H9 (cell line): ENCODE measurements at places on chromosomes 16 and 17. TPM values are rescaled to one million over a fixed set of nuclear protein-coding genes. Genes with fewer than 3 reads are reported as not detected.

DNA sequence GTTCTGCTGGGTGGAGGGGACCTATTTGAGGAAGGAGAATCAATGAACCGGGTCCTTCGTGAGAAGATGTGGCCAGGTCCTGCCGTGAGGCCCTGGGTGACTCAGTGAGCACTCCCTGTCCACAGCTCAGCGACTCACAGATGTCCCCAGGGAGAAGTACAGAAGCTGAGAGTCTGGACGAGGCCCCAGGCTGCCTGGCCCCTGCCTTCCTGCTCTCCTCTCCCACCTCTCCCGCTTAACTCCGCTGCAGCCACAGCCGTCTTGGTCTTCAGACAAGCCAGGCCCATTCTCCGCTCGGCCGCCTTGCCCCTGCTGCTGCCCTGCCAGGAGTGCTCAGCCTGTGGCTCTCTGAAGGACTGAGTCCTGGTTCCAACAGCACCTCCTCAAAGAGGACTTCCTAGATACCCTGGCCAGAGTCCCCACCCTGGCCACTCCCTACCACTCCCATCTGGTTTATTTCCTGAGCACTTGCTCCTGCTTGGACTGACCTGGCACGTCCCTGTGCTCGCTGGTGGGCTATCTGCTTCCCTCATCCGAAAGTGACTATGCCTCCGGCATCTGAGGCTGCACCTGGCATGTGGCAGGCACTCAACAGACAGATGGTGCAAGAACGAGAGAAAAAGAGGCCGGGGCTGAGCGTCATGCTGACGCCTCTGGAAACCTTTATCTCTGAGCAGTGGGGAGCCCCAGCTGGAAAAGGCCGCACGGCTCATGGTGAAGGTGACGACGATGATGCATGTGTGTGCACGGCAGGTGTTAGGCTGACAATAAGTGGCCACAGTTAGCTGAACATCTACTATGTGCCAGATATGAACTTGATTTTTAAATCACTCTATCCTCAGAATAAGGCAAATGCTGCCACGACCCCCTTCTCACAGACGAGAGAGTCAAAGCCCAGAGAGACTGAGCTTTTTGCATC lies 9.2 kb upstream of the TNFRSF13B start:
- no peak overlapping the region for H3K27ac ChIP-seq
- no peaks in the 10 kb centered on the region for H3K36me3 ChIP-seq
- H3K4me1 ChIP-seq = no peaks in the 10 kb centered on the region

DNA sequence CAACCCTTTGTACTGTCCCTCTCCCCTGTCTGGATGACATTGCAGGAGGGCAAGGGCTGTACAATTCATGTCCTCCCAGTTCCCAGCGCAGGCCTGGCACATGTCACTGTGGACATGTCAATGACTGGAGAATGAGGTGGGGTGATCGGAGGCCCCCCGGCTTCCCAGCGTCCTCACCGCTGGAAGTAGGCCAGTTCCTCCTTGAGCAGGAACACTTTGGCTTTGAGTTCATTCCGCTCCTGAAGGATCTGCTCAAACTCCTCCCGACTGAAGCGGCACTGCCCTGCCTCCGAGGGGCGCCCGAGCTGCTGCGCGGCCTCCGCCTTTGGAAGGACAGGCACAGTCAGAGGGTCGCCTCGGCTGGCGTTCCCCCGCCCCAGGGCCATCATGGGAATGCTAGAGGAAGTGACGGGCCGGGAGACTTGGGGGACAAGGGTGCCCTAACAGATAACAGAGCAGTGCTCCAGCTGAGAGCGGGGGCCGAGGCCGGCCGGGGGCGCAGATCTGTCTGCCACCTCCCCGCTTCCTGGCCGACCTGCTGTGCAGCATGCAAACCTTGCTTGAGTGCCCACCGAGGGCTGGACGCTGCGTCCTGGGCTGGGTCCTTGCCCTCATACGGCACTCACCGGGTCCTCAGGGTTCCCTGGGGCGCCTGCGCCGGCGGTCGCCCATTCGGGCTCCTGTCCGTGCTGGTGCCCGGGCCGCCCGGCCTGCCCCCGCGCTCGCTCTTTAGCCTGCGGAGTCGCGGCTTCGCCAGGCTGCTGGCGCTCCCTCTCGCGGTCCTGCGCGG lies 1.3 kb downstream of the RILP start:
- peaks cover 29% of the 10 kb centered on the region for H3K36me3 ChIP-seq
- H3K4me3 ChIP-seq = peak overlapping the region; percentile 80
- H3K4me1 ChIP-seq = peaks cover 5% of the 10 kb centered on the region; the same call in 1 of the 2 replicates
- no peak overlapping the region for H3K27ac ChIP-seq

- H3K36me3 ChIP-seq = peaks cover under 1% of the 10 kb centered on the region; the same call in 1 of the 3 replicates
- no peak overlapping the region for H3K27ac ChIP-seq
- no peaks in the 10 kb centered on the region for H3K4me1 ChIP-seq
- DNase-seq = no peak
- H3K27me3 ChIP-seq = no peaks in the 10 kb centered on the region
These were observed 112.4 kb upstream of the NOL11 start for GRCh38 chr17:67605256-67605912.

Gene LRRC3C
- not detected in 2 replicates for total RNA-seq

DNA sequence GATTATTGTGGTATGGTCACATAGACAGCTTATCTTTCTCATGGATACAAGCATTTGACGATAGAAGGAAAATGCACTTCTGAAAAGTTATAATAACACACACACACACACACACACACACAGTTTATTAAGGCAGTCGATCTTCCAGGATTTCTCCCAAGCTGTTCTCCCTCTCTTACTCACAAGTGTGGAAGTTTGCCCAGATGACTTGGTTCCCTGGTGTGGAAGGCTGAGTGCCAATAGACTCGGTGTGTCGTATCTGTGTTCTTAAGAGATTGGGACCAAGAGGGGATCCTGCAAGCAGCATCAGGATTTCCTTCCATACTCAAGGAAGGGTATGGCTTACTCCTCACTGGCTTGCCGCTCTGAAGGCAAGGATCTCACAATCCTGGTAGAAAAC lies 279.6 kb downstream of the HS3ST3B1 start:
- no peaks in the 10 kb centered on the region for H3K27me3 ChIP-seq
- H3K4me3 ChIP-seq = no peak overlapping the region
- no peak overlapping the region for H3K27ac ChIP-seq

Gene TNP2
- total RNA-seq = not detected in 2 replicates

- no peak overlapping the region for H3K27ac ChIP-seq
- no peaks in the 10 kb centered on the region for H3K36me3 ChIP-seq
- no peaks in the 10 kb centered on the region for H3K27me3 ChIP-seq
- H3K4me1 ChIP-seq = no peaks in the 10 kb centered on the region
- peak; percentile 72 for DNase-seq
These were observed 7.5 kb downstream of the MARCHF10 start for GRCh38 chr17:62800585-62800984.

DNA sequence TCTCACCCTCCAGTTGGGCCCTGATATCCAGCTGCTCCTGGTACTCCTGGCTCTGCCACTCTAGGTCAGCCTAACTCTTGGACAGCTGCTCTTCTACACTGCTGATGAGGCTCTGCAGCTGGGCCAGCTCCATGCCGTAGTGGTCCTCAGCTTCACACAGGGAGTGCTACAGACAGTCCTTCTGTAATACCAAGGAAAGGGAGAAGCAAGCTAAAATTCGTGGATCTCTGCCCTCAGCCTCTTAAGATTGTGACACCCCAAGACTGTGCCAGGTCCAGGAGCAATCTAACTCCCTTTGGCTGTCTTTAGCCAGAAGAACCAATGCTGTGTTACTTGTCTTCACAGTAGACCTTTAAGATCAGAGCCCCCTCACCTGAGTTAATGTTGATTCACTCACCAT lies 7.7 kb upstream of the KRT38 start:
- no peaks in the 10 kb centered on the region for H3K27me3 ChIP-seq
- H3K36me3 ChIP-seq = no peaks in the 10 kb centered on the region; the same call in 2 of the 3 replicates
- no peak overlapping the region for H3K27ac ChIP-seq
- H3K4me1 ChIP-seq = no peaks in the 10 kb centered on the region
- DNase-seq = no peak

GRCh38 chr17:16438173-16438556 lies 22.8 kb downstream of the TRPV2 start:
- H3K4me1 ChIP-seq = 0 out of 2 replicates have a peak, but pooled peaks cover 4% of the 10 kb centered on the region
- H3K27me3 ChIP-seq = no peaks in the 10 kb centered on the region
- peak overlapping the region; percentile 99 for H3K4me3 ChIP-seq

DNA sequence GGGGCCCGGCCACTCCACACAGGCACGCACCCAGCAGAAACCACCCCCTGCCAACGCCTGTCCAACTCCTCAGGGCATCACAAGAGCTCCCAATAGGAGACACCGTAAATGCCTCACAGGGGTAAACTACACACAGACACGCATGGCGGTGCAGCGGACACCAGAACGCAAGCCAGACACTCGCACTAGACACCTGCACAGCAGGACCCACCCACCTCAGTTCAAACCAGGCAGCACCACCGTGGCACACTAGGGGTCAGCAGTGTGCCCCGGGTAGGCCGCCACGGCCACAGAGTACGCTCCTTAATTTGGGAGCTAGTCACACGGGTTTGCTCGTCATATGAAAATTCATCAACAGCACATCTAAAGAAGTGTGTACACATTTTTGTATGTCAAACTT lies 3.4 kb downstream of the SLC38A10 start:
- no peak overlapping the region for H3K27ac ChIP-seq
- H3K4me1 ChIP-seq = no peaks in the 10 kb centered on the region; the same call in 1 of the 2 replicates
- DNase-seq = peak; percentile 83
- H3K4me3 ChIP-seq = no peak overlapping the region

- no peaks in the 10 kb centered on the region for H3K27me3 ChIP-seq
- H3K36me3 ChIP-seq = no peaks in the 10 kb centered on the region
- no peak for DNase-seq
- no peak overlapping the region for H3K27ac ChIP-seq
- H3K4me1 ChIP-seq = peaks cover 3% of the 10 kb centered on the region; the same call in 1 of the 2 replicates
These were observed 14.6 kb upstream of the CIBAR2 start for GRCh38 chr16:85126705-85127378.

Gene SLC5A11
- 0.15 and 0.22 TPM in 2 replicates for total RNA-seq

- DNase-seq = no peak
- peaks cover 3% of the 10 kb centered on the region; the same call in 1 of the 2 replicates for H3K4me1 ChIP-seq
- no peaks in the 10 kb centered on the region; the same call in 1 of the 3 replicates for H3K36me3 ChIP-seq
- no peak overlapping the region for H3K27ac ChIP-seq
- H3K4me3 ChIP-seq = no peak overlapping the region
- H3K27me3 ChIP-seq = no peaks in the 10 kb centered on the region
These were observed 81.2 kb downstream of the RBFOX3 start for GRCh38 chr17:79529661-79530081.

GRCh38 chr17:50909765-50910605 lies 43.8 kb upstream of the TOB1 start:
- H3K4me1 ChIP-seq = peaks cover 12% of the 10 kb centered on the region; the same call in 1 of the 2 replicates
- no peak overlapping the region for H3K27ac ChIP-seq
- no peaks in the 10 kb centered on the region; the same call in 2 of the 3 replicates for H3K36me3 ChIP-seq
- no peaks in the 10 kb centered on the region for H3K27me3 ChIP-seq
- no peak overlapping the region for H3K4me3 ChIP-seq
- no peak for DNase-seq

- H3K4me3 ChIP-seq = peak overlapping the region; percentile 42; the same call in 2 of the 3 replicates
- peaks cover 3% of the 10 kb centered on the region; the same call in 1 of the 2 replicates for H3K36me3 ChIP-seq
- peaks cover 3% of the 10 kb centered on the region; the same call in 1 of the 2 replicates for H3K27me3 ChIP-seq
These were observed 1.6 kb downstream of the ITPRIPL2 start for GRCh38 chr16:19115148-19116021.

Gene OR3A3
- not detected in 2 replicates for total RNA-seq

Gene ZNF263
- total RNA-seq = 35.7 and 36.3 TPM in 2 replicates
